Foreskin fibroblast (primary cell): ENCODE measurements at places on chromosomes 7 and 10.

GRCh38 chr10:132593900-132594876, 56.6 kb downstream of the INPP5A start:
- no peak for DNase-seq

- no peak for DNase-seq
Measured at GRCh38 chr7:151077705-151078232, 2.8 kb downstream of the FASTK start.

DNA sequence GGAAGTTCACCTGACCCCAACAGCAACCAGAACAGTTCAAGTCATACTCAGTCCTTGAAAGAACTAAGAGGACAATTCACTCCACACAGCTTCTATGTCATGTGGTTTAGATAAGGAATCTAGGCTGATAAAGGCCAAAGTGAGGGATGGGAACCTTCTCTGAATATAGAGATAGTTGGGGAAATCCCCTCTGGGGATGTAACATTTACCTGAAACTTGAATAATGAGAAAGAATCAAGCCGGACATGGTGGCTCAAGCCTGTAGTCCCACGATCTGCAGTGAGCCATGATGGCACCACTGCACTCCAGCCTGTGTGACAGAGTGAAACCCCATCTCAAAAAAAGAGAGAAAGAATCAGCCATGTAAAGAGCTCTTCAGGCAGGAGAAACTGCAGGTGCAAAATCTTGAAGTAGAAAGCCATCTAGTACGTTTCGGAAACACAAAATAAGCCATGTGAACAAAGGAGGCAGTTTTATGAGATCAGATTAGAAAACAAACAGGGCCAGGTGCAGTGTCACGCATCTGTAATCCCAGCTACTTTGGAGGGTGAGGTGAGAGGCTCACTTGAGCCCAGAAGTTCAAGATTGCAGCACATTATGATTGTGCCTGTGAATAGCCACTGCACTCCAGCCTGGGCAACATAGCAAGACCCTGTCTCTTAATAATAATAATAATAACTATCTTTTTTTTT, 4.5 kb upstream of the DNMBP start:
- DNase-seq, result no peak

- DNase-seq, result no peak
Measured at GRCh38 chr10:73485320-73485719, 10.5 kb downstream of the PPP3CB start.

DNA sequence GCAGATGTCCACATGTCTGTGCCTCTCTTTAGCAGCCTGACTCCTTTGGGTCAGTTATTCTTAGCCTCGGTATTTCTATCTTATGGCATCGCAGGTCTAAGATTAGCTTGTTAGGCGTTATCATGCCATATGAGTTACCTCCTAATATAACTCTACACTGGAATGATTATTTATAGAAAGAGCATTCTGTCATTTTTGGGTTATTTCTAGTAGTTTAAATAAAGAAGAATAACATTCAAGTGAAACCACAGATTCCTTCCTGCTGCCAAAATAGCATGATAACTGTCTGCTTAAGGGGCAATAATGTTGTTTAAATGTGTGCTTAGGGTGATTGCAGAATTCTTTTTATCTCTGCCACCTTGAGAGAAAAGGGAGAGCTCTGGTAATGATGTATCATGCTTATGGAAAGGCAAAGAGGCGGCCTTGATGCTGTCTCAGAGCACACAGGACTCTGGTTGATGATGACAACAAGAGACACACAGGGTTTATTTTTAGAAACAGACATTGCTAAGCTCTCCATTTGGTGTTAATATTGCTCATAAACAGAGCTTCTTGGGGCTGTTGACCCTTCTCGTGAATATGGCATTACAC, 10.4 kb downstream of the HDAC9 start:
- peak; percentile 67 for DNase-seq

DNA sequence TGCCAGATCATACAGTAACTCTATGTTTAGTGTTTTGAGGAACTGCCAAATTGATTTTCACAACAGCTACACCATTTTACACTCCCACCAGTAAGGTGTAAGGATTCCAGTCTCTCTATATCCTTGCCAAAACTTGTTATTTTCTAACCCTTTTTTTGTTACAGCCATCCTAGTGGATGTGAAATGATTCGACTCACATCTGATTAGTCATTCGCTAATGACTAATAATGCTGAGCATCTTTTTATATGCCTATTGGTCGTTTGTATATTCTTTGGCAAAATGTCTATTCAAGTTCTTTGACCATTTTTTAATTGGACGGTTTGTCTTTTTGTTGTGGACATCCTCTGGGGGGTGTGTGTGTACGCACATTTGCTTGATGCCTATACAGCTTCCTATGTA, 142.8 kb downstream of the DGKB start:
- no peak for DNase-seq

GRCh38 chr7:1268866-1269265, 36.2 kb downstream of the UNCX start:
- DNase-seq, result no peak

DNA sequence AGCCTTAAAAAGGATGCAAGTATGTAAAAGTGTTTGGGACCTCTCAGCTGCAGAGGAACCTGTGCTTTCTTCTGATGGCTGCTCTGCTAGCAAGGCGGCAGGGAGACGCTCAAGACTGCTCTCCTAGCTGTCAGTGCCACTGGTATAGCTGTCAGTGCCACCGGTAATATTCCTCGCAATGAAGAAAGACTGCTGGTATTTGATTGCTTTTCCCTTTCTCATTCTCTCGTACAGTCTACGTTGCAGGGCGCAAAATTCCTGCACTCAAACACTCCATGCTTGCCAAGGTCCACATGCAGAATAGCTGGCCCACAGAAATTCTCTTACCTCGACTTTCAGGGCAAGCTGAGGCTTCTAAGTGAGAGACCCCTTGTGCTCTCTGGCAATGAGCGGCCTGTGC, 432.6 kb upstream of the KLF6 start:
- DNase-seq, result no peak

DNA sequence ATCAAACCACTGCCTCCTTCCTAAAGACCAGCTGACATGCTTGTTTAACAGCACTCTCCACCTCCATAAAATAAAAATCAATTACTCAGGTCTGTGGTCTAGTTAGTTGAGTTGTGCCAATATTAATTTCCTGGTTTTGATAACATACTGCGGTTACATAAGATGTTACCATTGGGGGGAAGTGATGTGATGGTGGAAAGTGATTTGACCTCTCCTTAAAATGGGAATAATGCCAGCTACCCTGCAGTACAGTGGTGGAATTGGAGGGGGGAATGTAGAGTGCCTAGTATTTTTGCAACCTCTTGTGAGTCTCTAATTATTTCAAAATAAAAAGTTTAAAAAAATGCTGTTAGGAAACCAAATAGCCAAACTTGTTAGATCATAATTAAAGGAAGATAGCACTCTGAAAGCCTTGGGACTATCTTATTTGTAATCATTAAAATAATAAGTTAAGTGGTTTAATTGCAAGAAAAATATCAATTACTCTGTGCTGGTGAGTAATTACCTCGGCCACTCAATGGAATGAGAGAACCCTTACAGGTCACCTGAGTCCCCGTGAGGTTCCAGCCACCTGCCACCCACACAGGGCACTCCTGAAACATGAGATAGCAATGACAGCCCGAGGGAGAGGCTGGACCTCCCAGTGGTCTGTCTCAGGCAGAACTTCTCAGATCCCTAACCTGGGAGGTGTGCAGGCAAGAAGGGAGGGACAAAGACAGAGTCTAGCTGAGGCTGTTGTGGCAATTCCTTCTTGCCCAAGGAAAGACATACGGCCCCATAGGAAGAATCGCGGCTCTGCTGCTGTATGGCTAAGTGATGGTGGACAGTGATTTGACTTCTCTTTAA, 94.1 kb downstream of the SH3PXD2A start:
- DNase-seq, result no peak

DNA sequence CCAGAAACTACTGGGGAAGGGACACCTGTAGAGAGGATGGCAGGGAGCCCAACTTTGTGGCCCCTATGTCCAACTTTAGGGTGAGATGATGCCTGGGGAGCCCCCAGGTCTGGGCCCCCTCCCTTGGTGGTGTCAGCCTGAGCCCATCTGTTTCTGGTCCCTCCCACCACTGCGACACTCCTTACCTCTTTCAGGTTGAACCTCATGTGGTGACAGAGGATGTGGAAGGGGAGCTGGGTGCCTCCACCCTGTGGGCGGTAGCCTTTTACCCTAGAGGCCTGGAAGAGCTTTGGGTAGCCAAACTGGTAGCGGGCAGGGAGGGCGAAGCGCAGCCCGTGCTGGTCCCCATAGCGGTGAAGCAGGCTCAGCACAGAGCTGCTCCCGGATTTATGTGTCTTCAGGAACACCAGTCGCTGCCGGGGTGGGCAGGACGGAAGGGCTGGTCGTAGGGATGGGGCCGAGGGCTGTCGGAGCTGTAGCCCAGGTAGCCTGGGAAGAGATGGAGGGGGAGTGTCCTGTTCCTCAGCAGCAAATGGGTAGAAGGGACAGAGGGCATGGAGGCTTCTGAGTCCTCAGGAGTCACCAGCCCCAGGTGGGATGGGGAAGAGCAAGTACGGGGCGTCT, 2.0 kb downstream of the GAL3ST4 start:
- no peak for DNase-seq

DNA sequence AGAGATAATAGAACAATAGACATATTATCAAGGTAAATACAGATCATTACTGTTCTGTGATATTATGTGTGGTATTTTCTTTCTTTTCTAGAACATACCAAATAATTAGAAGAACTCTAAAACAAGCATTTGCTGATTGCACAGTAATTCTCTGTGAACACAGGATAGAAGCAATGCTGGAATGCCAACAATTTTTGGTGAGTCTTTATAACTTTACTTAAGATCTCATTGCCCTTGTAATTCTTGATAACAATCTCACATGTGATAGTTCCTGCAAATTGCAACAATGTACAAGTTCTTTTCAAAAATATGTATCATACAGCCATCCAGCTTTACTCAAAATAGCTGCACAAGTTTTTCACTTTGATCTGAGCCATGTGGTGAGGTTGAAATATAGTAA, 185.5 kb downstream of the CFTR start:
- no peak for DNase-seq

DNA sequence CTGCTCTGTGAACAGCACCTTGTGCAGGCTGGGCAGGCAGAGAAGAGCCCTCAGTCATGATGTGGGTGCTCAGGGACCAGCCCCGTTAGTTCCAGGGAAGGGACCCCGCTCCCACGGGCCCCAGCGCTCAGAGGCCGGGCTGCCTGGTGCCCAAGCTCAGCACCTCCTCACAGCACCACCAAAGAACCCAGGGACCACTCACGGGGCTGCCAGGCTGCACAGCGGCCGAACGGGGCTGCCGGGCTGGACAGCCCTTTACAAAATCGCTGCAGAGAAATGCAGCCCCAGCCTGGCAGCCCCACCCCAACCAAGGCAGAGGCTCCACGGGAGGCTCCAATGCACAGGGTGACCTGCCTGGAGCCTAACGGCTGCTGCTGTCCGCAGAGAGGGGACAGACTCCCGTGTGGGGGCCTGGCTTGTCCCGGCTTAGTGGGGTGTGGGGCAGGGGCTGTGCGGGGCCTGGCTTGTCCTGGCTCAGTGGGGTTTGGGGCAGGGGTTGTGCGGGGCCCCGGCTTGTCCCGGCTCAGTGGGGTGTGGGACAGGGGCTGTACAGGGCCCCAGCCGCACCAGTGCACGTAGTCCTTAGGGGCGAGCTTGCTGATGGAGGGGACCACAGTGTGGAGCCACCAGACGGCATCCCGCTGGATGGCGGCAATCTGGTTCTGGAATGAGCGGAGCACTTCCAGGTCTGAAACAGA, 9.2 kb downstream of the INTS1 start:
- no peak for DNase-seq

GRCh38 chr7:121083790-121084251, 95.3 kb downstream of the CPED1 start:
- DNase-seq, result peak; percentile 57

- DNase-seq, result no peak
Measured at GRCh38 chr7:66641526-66641871, 12.8 kb downstream of the KCTD7 start.
